ENCODE measurements at places on chromosomes 3 and 15.

DNA sequence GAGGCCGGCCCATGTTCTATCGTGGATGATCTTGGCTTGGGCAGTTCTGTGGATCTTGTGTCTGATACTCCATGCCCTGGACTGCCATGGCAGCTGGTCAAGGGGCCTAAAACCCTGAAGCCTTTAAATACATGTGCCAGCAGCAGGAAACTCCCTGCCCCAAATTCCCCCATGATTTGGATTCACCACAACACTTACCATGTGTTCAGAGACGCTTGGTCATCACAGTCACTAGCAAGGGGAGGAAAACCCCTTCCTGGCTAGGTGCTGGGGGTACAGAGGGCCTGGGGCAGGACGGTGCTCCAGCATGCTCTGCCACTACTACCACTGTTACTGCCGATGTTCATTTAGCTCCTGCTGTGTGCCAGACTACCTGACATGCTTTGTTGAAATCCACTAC lies 94.4 kb downstream of the DNAJB8 start:
- no peak for DNase-seq

GRCh38 chr3:430186-430585 lies 233.6 kb downstream of the CHL1 start:
- no peak for DNase-seq

- no peak for DNase-seq
These were observed 30.9 kb downstream of the VIPR1 start for GRCh38 chr3:42533161-42533897.

GRCh38 chr15:40128766-40129660 lies 20.3 kb upstream of the BMF start:
- no peak for DNase-seq
